ENCODE measurements at places on chromosomes 4 and X.

GRCh38 chr4:20127626-20128025, 124.1 kb upstream of the SLIT2 start:
- no peak for DNase-seq

- no peak for DNase-seq
These were observed 246.4 kb upstream of the TRAM1L1 start for GRCh38 chr4:117331817-117332216.

GRCh38 chr4:147704846-147705245, 20.9 kb upstream of the PRMT9 start:
- DNase-seq, result no peak

DNA sequence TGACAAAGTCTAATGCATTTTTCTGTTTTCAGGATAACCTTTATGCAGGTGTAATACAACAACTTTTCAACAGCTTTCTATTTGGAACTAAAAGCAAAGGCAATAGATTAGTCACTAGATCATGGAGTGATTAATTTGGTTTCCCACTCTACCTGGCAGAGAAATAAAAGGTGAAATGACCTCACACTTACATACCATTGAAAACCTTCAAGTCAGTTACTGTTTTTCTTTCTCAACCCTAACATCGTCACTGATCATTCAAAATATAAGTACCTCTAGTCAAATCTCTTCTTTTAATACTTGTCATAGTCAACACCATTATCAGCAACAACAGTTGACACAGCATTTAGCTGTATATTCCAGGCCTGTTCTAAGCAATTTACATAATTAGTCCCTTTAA, 85.1 kb upstream of the ZCCHC13 start:
- no peak for DNase-seq

- DNase-seq, result no peak
These were observed 15.0 kb downstream of the MECP2 start for GRCh38 chrX:154082396-154083125.

DNA sequence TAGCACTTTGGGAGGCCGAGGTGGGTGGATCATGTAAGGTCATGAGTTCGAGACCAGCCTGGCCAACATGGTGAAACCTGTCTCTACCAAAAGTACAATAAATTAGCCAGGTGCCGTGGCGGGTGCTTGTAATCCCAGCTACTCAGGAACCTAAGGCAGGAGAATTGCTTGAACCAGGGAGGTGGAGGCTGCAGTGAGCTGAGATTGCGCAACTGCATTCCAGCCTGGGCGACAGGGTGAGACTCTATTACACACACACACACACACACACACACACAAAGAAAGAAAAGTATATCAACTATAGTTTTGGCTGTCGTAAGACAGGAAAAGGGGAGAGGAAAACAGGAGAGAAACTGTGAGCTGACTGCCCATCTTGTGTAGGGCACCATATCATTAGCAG, 171.7 kb downstream of the ADAMTS3 start:
- DNase-seq, result no peak
